ENCODE measurements at places on chromosomes 5 and 9. TPM values are rescaled to one million over a fixed set of nuclear protein-coding genes. Genes with fewer than 3 reads are reported as not detected.

IFNB1 gene
- total RNA-seq, result 0.36 TPM

NKD2 gene
- 0.59 TPM for total RNA-seq

VAV2 gene
- total RNA-seq, result 6.7 TPM

PCDHA9 gene
- not detected for total RNA-seq

NDUFS4 gene
- total RNA-seq, result 56.6 TPM

BSPRY gene
- total RNA-seq, result 5.0 TPM

SH3RF2 gene
- not detected for total RNA-seq

TRPM3 gene
- not detected for total RNA-seq

MED7 gene
- total RNA-seq, result 12.2 TPM

FOXD4L4 gene
- 0.11 TPM for total RNA-seq

All from activated CD8-positive, alpha-beta memory T cell treated with anti-CD3 and anti-CD28 coated beads for 36 hours (primary cell).